ENCODE measurements at places on chromosomes 6 and 20. TPM values are rescaled to one million over a fixed set of nuclear protein-coding genes. Genes with fewer than 3 reads are reported as not detected.
A peak's percentile ranks its signal among the peaks of the same experiment; 100 is the strongest.

DNA sequence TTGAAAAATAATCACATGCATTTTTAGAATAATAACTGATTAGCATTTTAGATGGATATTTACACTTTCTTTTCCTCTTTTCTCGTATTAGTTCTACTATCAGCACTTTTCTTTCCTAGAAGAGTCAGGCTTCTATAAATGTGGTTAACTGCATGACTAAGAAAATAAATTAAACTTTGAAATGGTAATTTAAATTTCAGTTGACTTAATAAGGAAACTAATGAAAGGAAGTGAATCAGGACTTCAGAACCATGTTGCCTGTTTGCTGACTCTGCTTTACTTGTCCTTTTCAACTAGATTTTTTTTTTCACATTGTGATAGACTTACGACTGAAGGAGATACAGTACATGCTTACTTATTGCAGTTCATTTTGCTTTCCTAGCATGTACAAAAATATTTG, 1258.2 kb upstream of the EYS start:
- H3K36me3 ChIP-seq = no peaks in the 10 kb centered on the region
- no peaks in the 10 kb centered on the region for H3K27me3 ChIP-seq
- H3K27ac ChIP-seq = no peak overlapping the region
- H3K4me3 ChIP-seq = no peak overlapping the region
- no peak for DNase-seq
- H3K4me1 ChIP-seq = no peaks in the 10 kb centered on the region

DNA sequence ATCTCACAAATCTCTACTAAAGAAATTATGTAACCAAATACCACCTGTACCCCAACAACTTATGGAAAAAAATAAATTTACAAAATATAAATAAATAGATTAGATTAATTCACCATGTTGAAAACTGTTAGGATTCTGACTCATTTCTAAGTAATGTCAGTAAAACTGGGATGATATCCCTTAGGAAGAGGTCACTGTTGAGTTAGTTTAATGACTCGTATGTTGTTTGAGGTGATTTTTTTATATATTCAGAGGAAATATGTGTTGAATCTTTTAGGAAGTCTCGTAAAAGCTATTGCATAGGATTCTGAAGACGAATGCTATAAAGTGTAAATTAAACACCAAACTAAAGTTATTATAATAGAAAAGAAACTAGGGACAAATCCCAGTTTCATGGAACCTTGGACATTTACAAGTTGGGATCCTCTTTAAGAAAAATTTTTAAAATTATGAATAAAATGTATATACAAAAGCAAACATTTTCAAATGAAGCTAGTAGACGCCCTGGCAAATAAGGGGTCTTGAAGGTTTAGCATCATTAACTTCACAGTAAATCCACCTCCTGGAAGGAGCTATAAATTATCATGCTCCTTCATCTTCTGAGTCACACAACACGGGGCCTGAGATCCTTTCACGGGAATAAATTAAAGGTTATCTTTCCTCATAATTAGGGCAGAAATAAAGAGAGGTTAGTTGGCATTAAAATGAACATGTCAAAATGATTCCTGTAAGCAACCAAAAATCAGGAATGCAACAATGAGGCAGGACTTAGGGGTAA, 37.0 kb upstream of the POU3F2 start:
- H3K36me3 ChIP-seq = no peaks in the 10 kb centered on the region
- DNase-seq = no peak
- H3K27ac ChIP-seq = no peak overlapping the region
- no peak overlapping the region for H3K4me3 ChIP-seq

GRCh38 chr6:134026597-134026996, 25.8 kb downstream of the SLC2A12 start:
- no peak overlapping the region for H3K4me3 ChIP-seq
- peaks cover 15% of the 10 kb centered on the region for H3K36me3 ChIP-seq
- H3K27me3 ChIP-seq = no peaks in the 10 kb centered on the region
- peaks cover 13% of the 10 kb centered on the region for H3K4me1 ChIP-seq
- H3K27ac ChIP-seq = no peak overlapping the region

GRCh38 chr20:32731882-32732266, 11.4 kb downstream of the COMMD7 start:
- no peak for DNase-seq
- H3K4me1 ChIP-seq = peaks cover 7% of the 10 kb centered on the region
- no peak overlapping the region for H3K27ac ChIP-seq
- H3K27me3 ChIP-seq = no peaks in the 10 kb centered on the region
- peaks cover 23% of the 10 kb centered on the region for H3K36me3 ChIP-seq

DNA sequence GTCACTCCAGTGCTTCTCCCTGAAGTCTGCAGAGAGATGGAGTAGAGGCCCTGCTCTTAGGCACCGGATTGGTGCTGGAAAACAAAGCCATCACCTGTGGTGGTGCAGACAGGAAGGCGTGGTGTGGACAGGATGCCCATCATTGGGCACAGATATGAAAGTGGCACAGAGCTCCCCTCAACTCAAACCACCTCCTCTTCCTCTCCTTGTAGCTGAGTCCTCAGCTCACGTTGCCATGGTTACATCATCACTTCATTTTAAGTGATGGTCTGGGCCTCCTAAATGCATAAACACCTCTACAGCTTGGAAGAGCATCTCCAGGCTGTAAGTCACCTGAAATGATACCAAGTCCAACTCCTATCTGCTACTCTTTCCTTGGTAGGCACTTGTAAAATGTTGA, 8.0 kb upstream of the RTF2 start:
- H3K36me3 ChIP-seq = no peaks in the 10 kb centered on the region
- no peaks in the 10 kb centered on the region for H3K4me1 ChIP-seq
- no peak overlapping the region for H3K27ac ChIP-seq
- H3K27me3 ChIP-seq = no peaks in the 10 kb centered on the region

DNA sequence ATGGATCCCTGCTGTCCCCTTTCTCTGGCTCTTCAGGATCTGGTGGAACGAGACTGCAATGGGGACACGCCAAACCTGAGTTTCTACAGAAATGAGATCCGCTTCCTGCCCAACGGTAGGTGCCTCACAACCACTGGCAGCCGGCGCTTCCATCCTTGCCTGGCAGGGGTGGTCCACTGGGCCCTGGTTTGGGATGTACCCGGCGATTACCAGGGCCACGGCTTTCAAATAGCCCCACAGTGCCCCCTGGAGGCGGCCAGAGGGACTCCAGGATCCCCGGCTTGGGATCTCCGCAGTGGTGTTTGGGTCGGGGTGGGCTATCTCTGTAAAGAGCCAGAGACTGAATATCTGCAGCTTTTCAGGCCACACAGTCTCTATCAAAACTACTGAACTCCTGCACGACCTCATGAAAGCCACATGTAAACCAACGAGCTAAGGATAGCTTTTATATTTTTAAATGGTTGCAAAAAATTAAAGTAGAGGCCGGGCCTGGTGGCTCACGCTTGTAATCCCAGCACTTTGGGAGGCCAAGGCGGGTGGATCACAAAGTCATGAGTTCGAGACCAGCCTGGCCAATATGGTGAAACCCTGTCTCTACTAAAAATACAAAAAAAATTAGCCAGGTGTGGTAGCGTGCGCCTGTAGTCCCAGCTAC, 3.7 kb downstream of the OGFR start:
- DNase-seq = peak; percentile 73
- H3K4me3 ChIP-seq = no peak overlapping the region
- H3K36me3 ChIP-seq = peaks cover 55% of the 10 kb centered on the region
- peaks cover 49% of the 10 kb centered on the region for H3K4me1 ChIP-seq

DNA sequence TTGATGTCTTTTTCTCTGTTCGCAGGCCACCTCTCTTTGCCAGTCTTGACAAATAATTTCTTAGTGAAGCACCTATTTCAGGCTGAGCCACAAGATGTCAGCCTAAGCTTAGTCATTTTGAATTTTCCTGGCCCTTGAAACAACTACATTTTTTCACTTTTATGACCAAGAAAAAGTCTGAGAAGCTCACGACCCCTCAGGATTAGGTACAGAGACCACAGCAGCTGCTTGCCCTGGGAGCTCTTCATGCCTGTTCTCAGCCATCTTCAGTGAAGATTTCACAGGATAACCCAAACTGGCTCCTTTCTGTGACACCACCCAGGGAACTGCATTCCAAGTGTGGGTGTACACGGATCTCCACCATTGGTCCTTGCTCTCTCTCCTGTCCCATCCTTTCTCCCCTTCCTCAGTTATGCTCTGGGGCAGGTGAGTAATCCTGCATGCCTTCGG, 38.4 kb upstream of the SPTLC3 start:
- H3K36me3 ChIP-seq = no peaks in the 10 kb centered on the region
- no peaks in the 10 kb centered on the region for H3K27me3 ChIP-seq
- no peak for DNase-seq
- H3K27ac ChIP-seq = no peak overlapping the region

DNA sequence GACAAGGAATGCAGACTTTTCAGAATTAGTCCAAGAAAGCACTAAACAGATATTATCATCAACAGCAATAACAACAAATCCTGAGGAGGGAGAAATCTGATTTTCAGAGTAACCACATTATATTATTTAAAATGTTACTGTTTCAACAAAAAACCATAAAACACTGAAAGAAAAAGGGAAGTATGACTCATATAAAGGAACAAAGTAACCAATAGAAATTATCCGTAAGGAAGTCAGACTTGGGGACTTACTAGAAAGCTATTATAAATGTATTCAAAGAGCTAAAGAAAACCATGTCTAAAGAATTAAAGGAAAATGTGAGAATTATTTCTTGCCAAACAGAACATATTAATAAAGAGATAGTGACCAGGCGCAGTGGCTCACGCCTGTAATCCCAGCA, 98.1 kb downstream of the MYLK4 start:
- no peaks in the 10 kb centered on the region for H3K36me3 ChIP-seq
- no peak overlapping the region for H3K27ac ChIP-seq
- no peaks in the 10 kb centered on the region for H3K27me3 ChIP-seq
- DNase-seq = no peak
- no peak overlapping the region for H3K4me3 ChIP-seq

DNA sequence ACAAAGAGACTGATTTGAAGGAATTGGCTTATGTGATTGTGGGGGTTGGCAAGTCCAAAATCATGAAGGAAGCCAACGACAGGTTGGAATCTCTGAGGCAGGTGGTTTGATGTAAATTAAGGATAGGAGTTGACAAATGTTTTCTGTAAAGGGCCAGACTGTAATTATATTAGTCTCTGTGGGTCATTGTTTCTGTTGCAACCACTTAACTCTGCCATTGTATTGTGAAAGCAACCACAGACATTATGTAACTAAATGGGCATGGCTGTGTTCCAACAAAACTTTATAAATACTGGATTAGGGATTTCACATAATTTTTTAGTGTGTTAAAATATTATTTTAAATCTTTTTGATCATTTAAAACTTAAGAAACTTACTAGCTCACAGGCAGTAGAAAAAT, 199.2 kb upstream of the MYLIP start:
- H3K36me3 ChIP-seq = no peaks in the 10 kb centered on the region
- H3K27me3 ChIP-seq = no peaks in the 10 kb centered on the region
- DNase-seq = no peak
- no peak overlapping the region for H3K27ac ChIP-seq

DNA sequence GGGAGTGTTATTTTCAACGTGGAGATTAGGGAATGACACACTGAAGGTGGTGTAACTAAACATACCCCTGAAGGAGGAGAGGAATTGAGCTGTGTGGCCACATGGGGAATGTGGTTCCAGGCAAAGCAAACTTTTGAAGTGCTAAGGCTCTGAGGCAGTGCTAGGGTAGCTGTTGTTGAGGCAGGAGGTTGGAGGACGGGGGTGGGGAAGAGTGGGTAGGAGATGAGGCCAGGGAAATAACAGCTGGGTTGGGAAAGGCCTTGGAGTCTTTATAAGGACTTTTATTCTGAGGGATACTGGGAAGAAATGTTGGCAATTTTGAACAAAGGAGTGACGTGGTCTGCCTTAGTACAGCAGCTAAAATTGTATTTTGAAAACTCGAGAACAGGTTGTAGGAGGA, 13.0 kb downstream of the RPRD1B start:
- DNase-seq = no peak
- peaks cover 70% of the 10 kb centered on the region for H3K36me3 ChIP-seq
- H3K4me3 ChIP-seq = no peak overlapping the region
- peaks cover 54% of the 10 kb centered on the region for H3K4me1 ChIP-seq
- H3K27me3 ChIP-seq = no peaks in the 10 kb centered on the region

GRCh38 chr20:48177058-48177457, 391.8 kb upstream of the SULF2 start:
- H3K4me1 ChIP-seq = no peaks in the 10 kb centered on the region
- DNase-seq = no peak
- no peaks in the 10 kb centered on the region for H3K36me3 ChIP-seq
- no peak overlapping the region for H3K4me3 ChIP-seq
- H3K27ac ChIP-seq = no peak overlapping the region
- peaks cover 29% of the 10 kb centered on the region for H3K27me3 ChIP-seq

GRCh38 chr6:37233541-37233940, 24.0 kb upstream of the TBC1D22B start:
- no peak overlapping the region for H3K27ac ChIP-seq
- no peaks in the 10 kb centered on the region for H3K36me3 ChIP-seq
- no peaks in the 10 kb centered on the region for H3K27me3 ChIP-seq
- DNase-seq = no peak

DNA sequence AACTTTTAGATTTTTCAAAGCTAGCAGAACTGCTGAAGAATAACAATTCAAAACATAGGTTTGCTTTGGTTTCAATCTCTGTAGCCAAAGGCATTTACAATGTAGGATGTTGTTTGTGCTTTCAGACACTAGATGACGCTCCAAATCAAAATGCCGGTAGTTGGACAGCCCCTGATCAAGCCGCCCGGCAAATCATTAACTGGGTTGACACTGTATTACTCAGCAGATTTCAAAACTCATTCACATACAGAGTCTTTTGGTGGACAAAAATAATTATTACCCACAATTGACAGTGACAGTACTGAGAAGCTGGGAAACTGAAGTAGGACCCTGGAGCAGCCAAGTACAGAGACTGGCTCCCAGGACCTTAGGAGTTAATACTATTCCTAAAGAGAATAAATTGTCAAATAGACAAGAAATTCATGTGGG, 21.3 kb upstream of the HFE start:
- no peak for DNase-seq
- H3K36me3 ChIP-seq = no peaks in the 10 kb centered on the region
- no peaks in the 10 kb centered on the region for H3K27me3 ChIP-seq
- no peak overlapping the region for H3K4me3 ChIP-seq

DNA sequence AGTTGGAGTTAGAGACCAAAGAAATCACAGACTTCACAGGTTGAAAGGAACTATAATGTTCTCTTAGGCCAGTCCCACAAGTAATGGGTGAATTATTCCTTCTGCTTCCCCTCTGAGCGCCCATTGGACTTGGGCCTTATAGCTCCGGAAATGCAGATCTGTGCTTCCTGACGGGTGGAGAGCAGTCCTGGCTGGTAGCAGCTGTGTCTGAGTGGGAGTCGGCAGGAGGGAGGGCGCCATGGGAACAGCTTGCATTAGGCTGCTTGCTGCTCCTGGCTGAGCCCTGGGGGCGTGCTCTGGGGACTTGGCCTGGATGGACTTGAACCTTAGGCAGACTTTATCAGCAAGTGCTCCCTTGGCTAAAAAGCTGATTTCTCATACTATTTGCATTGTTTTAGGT, 18.4 kb upstream of the NUP153 start:
- H3K27ac ChIP-seq = peak overlapping the region; percentile 20
- peaks cover 12% of the 10 kb centered on the region for H3K4me1 ChIP-seq
- no peaks in the 10 kb centered on the region for H3K36me3 ChIP-seq
- H3K4me3 ChIP-seq = no peak overlapping the region
- peak; percentile 68 for DNase-seq

The DNAH8 gene
- total RNA-seq = 0.03 TPM

The TCFL5 gene
- total RNA-seq = 6.6 TPM

The KIF6 gene
- 0.69 TPM for total RNA-seq

The EMILIN3 gene
- 4.2 TPM for total RNA-seq

The OTOR gene
- not detected for total RNA-seq

The MYLK4 gene
- 1.2 TPM for total RNA-seq

The MRAP2 gene
- total RNA-seq = 0.16 TPM

The UBD gene
- not detected for total RNA-seq

The TBC1D7 gene
- 40.2 TPM for total RNA-seq

The CMTR1 gene
- 34.4 TPM for total RNA-seq

The MCCD1 gene
- total RNA-seq = not detected

The SUMO4 gene
- 0.27 TPM for total RNA-seq

The ADAM33 gene
- 10.8 TPM for total RNA-seq
